RWPE2 (cell line): ENCODE measurements at places on chromosomes 2 and 18.
A peak's percentile ranks its signal among the peaks of the same experiment; 100 is the strongest.

DNA sequence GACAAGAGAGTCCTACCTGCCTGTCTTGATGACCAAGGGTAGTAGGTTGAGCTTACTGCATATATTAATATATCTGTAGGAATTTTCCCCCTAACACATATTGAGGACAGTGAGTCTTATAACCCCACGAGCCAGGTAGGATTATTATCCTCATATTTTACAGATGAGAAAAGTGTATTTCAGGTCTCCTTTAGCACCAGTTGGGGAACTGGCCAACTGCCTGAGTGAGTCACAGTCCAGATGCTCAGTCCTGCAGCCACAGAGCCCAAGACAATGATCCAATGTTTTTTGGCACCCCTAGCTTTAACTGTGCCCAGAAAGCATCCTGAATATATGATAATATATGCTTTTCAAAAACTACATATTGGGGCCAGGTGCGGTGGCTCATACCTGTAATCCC lies 30.8 kb upstream of the GLS start:
- peaks cover 39% of the 10 kb centered on the region for H3K4me1 ChIP-seq
- no peaks in the 10 kb centered on the region for H3K27me3 ChIP-seq
- DNase-seq: peak; percentile 62
- H3K36me3 ChIP-seq: no peaks in the 10 kb centered on the region
- H3K4me3 ChIP-seq: no peak overlapping the region

DNA sequence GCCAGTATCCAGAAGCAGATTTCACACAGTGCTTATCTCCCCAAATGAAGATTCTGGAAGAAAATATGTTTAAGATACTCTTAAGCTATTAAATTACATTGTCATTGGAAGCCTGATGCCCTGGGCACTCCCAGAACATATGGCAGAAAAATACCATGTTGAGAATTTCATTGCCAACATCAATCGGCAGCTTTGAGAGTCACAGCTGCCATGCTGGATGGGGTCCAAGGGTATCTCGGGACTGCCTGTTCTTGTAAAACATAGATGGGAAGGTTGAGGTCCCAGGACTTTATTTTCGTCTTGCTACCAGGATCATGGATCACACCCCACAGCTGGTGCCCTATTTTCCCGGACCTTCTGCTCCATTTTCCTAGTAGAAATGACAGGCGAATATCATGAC lies 632.5 kb downstream of the SUCLG1 start:
- H3K27ac ChIP-seq: no peak overlapping the region
- H3K4me1 ChIP-seq: no peaks in the 10 kb centered on the region
- no peak for DNase-seq
- H3K4me3 ChIP-seq: no peak overlapping the region
- no peaks in the 10 kb centered on the region for H3K27me3 ChIP-seq
- H3K36me3 ChIP-seq: no peaks in the 10 kb centered on the region

- H3K36me3 ChIP-seq: no peaks in the 10 kb centered on the region
- no peak for DNase-seq
- H3K4me3 ChIP-seq: no peak overlapping the region
- H3K27me3 ChIP-seq: no peaks in the 10 kb centered on the region
- H3K27ac ChIP-seq: peak overlapping the region; percentile 87
Measured at GRCh38 chr2:83055376-83056010, 1403.6 kb downstream of the SUCLG1 start.

GRCh38 chr2:2735041-2735440 lies 404.0 kb upstream of the MYT1L start:
- no peaks in the 10 kb centered on the region for H3K4me1 ChIP-seq
- no peak for DNase-seq
- no peaks in the 10 kb centered on the region for H3K27me3 ChIP-seq
- H3K4me3 ChIP-seq: no peak overlapping the region

GRCh38 chr18:35968278-35968880 lies 4.1 kb upstream of the RMP24 start:
- H3K4me1 ChIP-seq: peaks cover 10% of the 10 kb centered on the region
- no peak overlapping the region for H3K27ac ChIP-seq
- H3K4me3 ChIP-seq: no peak overlapping the region

- no peak for DNase-seq
- no peak overlapping the region for H3K27ac ChIP-seq
- no peak overlapping the region for H3K4me3 ChIP-seq
- H3K27me3 ChIP-seq: no peaks in the 10 kb centered on the region
- H3K4me1 ChIP-seq: no peaks in the 10 kb centered on the region
Measured at GRCh38 chr2:24540011-24540477, 49.0 kb downstream of the NCOA1 start.

DNA sequence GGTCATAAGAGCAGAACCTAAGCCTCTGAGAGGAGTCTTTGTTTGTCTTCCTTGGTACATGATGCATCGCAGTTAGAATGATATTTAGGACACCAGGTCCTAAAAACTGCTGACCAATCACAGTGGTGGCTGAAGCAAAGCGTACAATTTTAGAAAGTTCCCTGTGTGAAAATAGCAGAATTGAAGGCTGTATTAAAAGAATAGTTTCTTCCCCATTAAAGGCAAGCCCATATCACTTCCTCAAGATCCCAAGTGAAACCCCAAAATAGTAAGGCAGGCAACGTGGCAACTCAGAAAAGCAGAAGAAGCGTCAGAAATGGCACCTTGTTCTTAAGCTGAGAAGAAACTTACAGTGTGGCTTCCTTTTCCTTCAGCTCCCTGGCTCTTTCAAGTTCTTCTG lies 154.8 kb upstream of the PGAP1 start:
- no peaks in the 10 kb centered on the region for H3K27me3 ChIP-seq
- no peaks in the 10 kb centered on the region for H3K36me3 ChIP-seq
- no peaks in the 10 kb centered on the region for H3K4me1 ChIP-seq
- DNase-seq: no peak
- H3K4me3 ChIP-seq: no peak overlapping the region

GRCh38 chr2:43210467-43211303 lies 15.7 kb downstream of the ZFP36L2 start:
- no peak for DNase-seq
- H3K4me1 ChIP-seq: peaks cover 3% of the 10 kb centered on the region
- H3K36me3 ChIP-seq: no peaks in the 10 kb centered on the region
- no peak overlapping the region for H3K4me3 ChIP-seq
- H3K27ac ChIP-seq: no peak overlapping the region

- no peak for DNase-seq
- H3K27me3 ChIP-seq: no peaks in the 10 kb centered on the region
- no peak overlapping the region for H3K27ac ChIP-seq
- no peak overlapping the region for H3K4me3 ChIP-seq
Measured at GRCh38 chr18:32379891-32380290, 90.8 kb downstream of the GAREM1 start.

DNA sequence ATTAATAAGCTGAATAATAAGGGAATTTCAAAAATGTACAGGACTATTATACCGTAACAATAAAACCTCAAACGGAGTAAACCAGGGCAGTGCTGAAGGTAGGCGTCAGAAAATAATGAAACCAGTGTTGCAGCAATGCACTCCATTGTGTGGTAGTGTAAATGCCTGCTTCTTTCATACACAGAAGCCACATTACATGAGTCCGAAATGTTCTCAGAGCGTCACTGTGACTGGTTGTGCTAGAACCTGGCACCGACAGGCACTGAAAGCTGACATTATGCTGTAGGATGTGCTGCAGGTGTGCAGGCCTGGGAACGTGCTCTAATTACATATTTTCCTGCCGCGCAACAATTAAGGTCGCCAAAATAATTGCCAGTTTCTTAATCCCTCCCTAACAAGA lies 53.3 kb downstream of the ZEB2 start:
- H3K36me3 ChIP-seq: no peaks in the 10 kb centered on the region
- no peak overlapping the region for H3K27ac ChIP-seq
- no peak overlapping the region for H3K4me3 ChIP-seq
- no peaks in the 10 kb centered on the region for H3K27me3 ChIP-seq
